ENCODE measurements at places on chromosomes 3 and 15.

- no peak for DNase-seq
Observed at GRCh38 chr15:65354835-65355172, 23.0 kb downstream of the IGDCC3 start.

- DNase-seq, result no peak
Observed at GRCh38 chr15:93164409-93164808, 75.4 kb upstream of the RGMA start.

GRCh38 chr15:62934236-62934971 is 108.1 kb upstream of the TPM1 start:
- no peak for DNase-seq

DNA sequence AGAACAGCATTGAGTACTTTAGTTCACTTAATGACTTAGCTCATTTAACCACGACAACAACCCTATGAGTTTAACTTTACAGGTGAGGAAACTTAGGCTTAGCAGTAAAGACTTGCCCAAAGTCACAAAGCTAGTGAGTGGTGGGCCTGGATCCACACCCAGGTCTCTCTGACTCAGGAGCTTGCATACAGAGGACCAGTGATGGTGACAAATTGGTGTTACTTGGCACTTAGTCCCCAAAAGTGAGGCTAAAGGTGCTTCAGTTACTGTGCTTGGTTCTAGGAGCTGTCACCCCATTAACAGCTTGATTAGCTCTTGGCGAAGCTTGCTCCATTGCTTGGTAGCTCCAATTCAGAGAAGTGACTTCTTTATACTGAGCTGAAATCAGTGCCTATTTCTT is 6.1 kb downstream of the CELF6 start:
- no peak for DNase-seq

DNA sequence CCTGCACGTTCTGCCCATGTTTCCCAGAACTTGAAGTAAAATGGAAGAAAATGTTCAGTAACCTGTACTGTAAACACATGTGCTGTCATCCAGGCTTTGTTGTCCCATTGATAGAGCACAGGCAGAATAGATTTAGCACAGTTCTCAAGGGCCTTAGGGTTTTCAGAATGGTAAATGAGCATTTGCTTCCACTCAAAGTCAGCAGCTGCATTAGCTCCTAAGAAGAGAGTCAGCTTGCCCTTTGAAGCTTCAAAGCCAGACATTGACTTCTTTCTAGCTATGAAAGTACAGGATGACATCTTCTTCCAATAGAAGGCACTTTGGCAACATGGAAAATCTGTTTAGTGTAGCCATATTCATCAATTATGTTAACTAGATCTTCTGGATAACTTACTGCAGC is 76.2 kb upstream of the TMEM108 start:
- no peak for DNase-seq

- DNase-seq, result no peak
Observed at GRCh38 chr15:88653200-88654064, 14.6 kb downstream of the ISG20 start.

DNA sequence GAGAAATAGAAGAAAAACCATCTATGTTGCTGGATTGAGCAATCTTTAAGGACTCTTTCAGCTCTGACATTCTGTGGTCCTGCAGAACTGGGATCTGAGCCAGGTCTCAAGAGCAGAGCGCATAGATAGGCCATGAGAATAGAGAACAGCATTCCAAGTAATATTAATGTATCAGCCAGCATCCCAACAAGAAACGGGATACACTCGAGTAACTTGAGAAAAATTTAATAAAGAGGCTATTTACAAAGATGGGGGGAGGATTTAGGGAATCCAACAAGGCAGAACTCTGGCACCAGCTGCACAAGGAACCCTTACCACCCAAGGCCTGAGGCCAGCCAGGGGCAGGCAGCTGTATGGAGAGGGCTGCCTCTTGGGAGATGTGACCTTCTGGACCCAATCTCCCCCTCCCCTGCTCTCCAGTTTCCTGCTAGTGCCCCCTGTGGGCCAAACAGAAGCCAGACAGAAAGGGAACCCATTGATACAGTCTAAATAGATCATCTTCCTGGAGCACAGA is 8.2 kb downstream of the TMOD2 start:
- DNase-seq, result no peak

DNA sequence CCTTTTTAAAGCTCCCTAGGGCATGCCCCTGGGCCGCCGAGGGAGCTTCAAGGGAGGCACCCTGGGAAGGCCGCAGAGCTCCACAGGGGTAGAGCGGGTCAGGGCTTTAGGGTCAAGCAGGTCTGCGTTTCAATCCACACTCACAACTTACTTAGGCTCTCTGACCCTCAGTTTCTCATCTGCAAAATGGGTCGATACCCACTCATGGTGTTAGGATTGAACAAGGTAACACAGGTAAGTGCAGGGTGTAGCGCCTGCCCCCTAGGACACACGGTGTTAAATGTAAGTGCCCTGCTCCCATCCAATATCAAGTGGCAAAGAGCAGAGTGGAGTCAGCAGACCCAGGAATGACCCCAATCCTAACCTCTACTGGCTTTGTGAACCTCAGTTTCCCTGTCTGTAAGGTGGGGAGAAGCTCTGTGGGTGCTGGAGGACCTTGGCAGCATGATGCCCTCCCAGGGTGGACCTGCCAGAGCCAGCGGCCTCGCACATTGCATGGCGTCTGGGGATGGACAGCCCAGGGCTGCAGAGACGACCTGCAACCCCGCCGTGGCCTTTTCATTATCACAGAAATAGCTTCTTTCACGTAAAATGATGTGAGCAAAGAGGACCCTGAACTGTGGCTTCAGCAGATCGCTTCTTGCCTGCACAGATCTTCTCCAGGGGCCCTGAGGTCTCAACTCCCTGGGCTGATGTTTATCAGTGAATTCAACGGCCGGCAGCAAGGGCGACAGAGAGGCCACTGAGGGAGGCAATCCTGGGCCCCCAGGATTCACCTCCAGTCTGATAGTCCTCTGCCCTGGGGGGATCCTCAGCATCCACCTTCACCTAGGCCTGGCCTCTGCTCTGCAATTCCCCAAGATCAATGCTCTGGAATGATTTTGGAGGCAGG is 138.5 kb downstream of the CHSY1 start:
- no peak for DNase-seq

DNA sequence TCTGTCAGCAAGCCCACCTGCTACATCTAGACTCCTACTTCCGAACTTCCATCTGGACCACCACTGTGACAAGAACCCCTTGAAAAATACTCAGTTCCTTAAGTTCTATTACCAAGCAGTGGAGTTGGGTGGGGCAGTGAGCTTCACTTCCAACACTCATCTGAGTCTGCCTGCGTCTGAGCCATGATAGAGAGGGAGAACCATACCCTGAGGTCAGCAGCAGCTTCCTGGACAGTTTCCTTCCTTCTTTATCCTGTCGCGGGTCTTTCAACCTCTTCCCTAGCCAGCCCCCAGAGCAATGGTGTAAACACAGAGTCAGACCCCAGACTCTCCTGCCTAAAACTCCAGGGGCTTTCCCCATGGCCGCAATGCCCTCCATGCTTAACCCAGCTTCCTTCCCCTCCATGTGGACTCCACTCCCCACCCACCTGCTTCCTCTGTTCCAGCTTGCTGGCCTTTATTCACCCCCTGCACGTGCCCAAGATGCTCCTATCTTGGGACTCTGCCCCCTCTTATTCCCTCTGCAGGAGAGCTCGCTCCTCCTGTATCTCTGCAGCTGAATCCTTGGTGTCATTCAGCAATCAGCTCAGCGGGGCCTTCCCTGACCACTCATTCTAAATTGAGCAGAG is 211.2 kb downstream of the SHQ1 start:
- no peak for DNase-seq

DNA sequence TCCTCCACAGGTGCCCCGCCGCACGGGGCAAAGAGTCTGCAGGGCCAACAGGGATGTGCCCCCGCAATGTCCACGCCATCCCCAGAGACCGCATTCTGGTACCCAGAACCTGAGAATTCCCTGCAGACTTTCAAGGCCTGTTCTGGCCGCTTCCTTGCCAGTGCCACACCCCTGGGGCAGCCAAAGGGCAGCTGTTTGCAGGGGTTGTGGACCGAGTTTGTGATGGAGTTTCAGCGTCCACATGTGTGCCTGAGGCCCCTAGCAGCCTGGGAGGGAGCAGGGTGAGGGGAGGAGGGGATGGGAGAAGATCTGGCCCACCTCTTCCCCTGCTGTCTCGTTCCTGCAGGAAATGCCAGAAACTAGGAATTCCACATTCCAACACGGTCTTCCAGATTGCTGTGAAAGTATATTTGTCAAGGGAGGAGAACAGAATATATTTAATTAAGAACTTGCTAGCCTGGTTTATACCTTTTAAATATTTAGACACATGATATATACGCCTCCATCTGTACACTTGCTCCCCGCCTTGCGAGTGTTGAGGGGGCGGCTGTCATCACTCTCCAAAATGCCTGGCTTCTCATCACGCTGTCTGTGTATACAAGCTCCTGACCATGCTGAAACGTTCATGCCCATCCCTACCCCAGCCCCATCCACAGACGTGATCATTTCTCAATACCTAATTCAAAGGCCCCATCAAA is 31.1 kb upstream of the RASA2 start:
- no peak for DNase-seq

GRCh38 chr15:40006646-40007045 is 32.3 kb downstream of the SRP14 start:
- no peak for DNase-seq

DNA sequence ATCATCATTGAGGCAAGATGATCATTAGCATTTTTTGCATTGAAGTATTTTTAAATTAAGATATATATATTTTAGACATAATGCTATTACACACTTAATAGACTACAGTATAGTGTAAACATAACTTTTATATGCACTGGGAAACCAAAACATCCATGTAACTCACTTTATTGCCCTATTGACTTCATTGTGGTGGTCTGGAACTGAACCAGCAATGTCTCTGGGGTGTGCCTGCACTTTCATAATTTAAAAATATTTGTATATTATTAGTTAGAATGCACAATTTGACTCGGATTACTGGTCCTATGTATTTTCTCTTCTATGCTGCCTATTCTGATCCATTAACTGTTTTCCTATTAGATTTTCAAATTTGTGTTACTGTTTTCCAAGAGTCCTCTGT is 109.1 kb upstream of the SPATA12 start:
- no peak for DNase-seq

DNA sequence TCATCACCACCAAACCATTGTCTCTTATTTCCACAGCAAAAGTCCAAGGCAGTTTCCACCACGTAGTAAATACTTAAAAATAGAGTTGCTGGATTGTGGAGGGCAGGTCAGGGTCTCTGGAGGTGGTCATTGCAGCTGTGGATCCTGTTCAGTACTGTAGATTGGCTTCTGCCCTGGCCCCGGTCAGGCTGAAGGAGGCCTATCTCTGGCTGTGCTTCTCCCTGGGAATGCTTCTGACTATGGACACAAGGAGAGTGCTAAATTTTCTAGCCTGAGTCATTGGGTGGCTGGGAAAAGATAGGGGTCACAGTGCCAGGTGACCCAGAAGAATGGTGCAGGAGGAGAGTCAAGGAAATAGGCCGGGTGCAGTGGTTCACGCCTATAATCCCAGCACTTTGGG is 26.3 kb upstream of the GMPPB start:
- DNase-seq, result no peak

- no peak for DNase-seq
Observed at GRCh38 chr15:34914317-34914716, 55.2 kb downstream of the AQR start.

GRCh38 chr15:87710406-87710805 is 546.1 kb downstream of the NTRK3 start:
- no peak for DNase-seq

- DNase-seq, result no peak
Observed at GRCh38 chr15:44666210-44667038, 3.0 kb upstream of the SPG11 start.

DNA sequence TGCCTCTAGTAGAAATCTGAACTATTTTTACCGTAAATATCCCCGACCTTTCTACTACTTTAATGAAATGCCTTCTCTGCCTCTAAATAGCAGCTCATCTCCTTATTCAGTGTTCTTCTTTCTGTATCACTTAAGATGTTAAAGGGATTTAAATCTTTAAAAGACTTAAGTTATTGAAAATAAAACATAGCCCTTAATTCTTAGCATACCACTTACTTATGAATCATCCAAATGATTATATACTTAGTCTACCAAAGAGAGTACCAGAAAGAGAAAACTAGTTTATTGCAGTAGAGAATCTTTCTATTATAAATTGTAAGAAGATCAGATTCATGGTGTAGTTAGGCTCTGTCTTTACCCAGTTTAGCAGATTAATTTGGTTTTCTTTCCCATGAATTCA is 802.0 kb downstream of the TBL1XR1 start:
- DNase-seq, result no peak

- no peak for DNase-seq
Observed at GRCh38 chr3:29283231-29284119, 2.6 kb downstream of the RBMS3 start.

DNA sequence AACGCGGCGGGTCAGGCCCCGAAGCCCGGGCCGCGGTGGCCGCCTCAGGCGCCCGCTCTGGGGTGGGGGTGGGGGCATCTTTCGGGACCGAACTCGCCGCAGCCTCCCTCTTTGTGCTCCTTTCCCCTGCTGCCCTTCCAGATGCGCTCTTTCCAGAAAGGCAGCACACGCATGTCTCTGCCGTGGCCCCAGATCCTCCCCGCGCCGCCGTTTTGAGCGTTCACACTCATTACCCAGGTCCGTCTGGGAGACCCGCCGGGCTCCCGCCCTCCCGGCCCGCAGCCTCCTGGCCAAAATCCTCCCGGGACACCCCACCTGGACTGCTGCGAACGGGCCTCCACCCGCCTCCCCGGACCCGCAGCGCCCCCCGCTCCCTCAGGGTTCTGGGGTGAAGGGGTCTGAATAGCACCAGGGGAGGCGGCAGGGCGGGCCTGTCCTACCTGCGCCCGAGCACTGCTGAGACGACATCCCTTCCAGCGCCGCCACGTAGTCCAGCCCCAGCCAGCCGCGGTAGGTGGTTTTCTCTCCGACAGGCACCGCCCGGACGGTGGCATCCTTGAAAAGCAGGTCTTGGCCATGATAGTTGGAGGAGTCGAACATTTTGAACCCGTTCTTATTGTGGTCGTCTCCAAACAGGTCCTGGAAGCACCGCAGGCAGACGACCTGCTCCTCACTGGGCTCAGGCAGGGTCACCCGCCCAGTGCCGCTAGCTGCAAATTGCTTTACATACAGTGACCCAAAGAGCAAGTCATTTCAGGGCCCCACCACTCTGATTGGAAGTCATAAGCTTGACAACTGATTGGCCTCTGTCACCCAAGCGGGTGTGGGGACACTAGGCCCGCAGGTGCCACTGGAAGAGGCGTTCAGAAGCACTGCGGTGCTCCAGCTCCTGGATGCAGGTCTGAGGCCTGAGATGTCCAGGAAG is 25.9 kb downstream of the MELTF start:
- DNase-seq, result peak; percentile 23

DNA sequence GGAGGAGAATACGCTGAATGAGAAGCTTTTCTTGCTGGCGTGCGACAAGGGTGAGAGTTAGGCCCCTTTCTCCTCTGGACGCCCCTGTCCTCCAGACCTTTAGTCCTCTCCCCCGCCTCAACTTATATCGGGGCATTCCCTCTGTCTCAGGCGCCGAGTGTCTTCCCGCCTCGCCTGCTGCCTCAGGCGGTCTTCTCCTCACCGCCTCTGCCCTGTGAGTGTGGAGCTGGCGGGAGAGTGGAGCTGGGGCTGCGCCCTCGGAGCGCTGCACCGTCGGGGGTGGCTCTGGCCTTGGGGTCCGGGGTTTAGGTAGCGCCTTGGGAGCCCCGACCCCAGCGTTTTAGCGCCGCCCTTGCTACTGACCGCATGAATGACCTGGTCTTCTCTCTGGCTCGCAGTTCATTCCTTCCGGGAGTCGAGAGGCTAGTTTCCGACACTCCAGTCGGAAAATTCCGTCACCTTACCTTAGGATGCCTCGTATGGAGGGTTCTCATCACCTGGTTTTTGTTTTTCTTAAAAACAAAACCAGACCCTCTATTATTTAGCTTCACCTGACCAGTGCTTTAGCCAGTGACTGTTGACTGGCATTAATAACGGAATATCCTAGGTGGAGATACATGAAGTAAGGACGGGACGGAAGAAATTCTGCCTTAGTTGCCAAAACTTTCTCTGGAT is 985 bp downstream of the TRPC1 start:
- no peak for DNase-seq

All from neuronal stem cell (in vitro differentiated cells).